ENCODE measurements at places on chromosomes 3 and 15.

GRCh38 chr3:146865175-146865755 lies 260.1 kb upstream of the PLSCR5 start:
- DNase-seq: no peak

- no peak for DNase-seq
These were observed 39.2 kb downstream of the EPHB3 start for GRCh38 chr3:184600685-184601377.

DNA sequence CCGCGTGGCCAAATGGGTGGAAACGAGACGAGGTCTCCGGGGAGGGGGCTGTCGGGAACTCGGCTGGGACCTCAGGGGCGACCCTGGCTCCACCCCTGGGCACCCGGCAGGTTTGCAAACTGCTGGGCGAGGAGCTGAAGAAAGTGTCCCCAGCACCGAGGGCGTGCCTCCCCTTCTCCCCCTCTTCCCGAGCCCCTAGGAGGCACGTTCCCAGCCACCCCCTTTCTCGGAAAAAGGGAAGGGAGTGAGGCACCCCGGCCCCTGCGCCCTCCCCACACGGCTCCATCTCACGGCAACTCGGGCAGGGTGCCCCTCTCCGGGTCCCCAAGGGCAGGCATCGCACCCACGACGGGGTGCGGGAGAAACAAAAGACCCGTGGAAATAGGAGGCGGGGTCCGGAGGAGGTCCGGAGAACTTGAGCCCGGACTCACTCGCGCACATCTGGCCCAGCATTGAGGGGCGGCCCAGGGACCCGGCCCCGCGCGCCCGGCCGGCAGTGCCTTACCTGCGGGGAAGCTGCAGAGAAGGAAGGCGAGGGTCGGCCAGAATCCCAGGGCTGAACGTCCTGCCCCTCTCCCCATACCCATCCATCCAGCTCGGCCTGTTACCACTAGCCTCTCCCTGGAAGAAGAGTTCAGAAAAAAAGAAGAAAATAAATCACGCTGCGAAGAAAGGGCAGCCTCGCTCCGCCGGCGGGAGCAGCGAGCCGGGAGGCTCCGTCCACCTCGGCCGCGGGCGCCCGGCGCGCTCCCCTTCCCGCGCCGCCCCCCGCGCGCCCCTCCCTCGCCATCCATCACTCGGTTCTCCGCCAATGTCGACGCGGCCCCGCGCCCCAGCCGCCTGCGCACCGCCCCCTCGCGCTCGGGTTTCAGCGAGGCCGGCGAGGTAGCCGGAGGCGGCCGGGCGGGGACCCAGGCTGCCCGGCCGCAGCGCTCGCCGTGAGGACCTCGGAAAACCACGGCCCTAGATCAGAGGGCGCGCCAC lies 16.3 kb downstream of the RGMA start:
- no peak for DNase-seq

- DNase-seq: no peak
These were observed 297.0 kb upstream of the EPHA3 start for GRCh38 chr3:88810455-88810854.

- peak; percentile 1 for DNase-seq
These were observed 103.0 kb upstream of the ARHGEF26 start for GRCh38 chr3:154018100-154018696.

GRCh38 chr3:30760040-30760695 lies 134.3 kb downstream of the GADL1 start:
- no peak for DNase-seq

DNA sequence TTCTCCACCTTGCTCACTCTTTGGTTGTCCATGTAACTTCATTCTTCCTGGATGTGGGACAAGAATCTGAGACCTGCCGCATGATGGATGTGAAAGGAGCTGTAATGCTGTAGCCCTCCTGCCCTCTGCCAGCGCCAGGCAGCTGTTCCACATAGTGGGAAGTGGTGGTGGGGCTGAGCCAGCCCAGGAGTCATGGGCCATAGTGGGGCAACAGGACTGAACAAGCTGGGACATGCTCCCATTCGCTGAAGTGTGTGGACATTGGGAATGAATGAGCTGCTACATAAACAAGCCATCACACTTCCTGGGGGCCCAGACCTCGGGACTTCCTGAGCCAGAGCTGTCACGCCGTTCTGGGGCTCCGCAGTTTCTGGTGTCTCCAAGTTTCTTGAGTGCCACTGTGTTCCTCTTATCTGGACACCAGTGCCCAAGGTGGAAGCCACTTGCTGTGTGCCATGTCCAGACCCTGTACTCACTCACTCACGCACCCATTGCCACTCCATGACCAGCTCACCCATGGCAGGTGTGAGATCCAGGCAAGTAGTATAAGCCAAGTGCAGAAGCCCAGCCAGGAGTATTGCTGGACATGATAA lies 624.3 kb upstream of the EPHA6 start:
- DNase-seq: no peak

- DNase-seq: no peak
These were observed 256.2 kb upstream of the C2CD4B start for GRCh38 chr15:62421289-62421688.

GRCh38 chr15:32870240-32871033 lies 152.6 kb downstream of the GREM1 start:
- no peak for DNase-seq

All from stimulated activated CD4-positive, alpha-beta T cell treated with anti-CD3 and anti-CD28 coated beads, Interleukin-15, amount 100 ng/mL, for 1 hour (primary cell).